ENCODE measurements at places on chromosomes 11 and 22. TPM values are rescaled to one million over a fixed set of nuclear protein-coding genes. Genes with fewer than 3 reads are reported as not detected.

GRCh38 chr11:125239585-125240560 lies 75.3 kb downstream of the PKNOX2 start:
- DNase-seq, result no peak

- no peak for DNase-seq
Observed at GRCh38 chr11:117823946-117824420, 561 bp downstream of the FXYD2 start.

DNA sequence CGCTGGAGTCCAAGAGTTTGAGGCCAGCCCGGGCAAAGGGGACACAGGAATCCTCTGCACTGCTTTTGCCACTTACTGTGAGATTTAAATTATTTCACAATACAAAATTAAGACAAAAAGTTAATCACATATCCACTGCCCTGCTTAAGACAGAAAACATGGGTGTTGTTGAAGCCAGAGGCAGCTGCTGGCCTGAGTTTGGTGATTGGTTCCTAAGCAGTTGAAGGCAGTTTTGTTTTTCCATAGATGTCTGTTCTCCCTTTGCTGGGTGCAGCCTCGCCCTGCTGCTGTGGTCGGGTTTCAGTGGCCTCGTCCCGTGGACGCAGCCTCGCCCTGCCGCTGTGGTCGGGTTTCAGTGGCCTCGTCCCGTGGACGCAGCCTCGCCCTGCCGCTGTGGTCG lies 70.2 kb upstream of the PPP6R3 start:
- DNase-seq, result no peak

DNA sequence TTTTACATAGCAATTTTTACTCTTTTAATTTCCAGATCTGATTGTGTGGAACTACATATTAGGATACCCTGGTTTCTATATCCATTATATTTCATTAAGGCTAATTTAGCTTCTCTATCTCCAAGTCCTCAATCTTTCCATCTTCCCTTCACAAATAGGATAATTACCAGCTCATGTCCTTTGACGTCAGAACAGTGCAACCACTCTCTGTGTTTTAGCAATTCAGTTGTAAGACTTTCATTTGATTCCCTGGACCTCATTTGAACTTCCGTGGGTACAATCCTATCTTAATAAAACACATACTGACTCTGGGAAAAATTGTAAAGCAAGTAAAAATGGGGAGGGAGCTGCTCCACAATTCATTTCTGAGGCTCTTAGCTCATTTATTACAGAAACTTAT lies 52.8 kb downstream of the FAM76B start:
- no peak for DNase-seq

DNA sequence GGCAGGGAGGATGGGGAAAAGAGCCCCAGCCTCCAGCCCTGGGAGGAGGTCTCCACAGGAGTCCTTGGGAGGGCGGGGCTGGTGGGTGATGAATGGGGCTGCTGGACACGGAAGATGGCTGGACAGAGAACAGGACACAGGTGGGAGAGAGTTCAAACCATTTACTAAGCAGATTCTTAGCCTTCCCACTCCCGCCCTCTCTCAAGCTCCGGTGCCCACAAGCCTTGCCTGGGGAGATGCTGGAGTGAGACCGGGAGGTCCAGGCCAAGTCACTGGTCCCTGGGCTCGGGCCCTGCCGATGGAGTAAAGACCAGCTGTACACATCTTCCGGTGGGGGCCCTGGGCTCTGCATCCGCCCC lies 1.4 kb downstream of the CLDN5 start:
- DNase-seq, result no peak

DNA sequence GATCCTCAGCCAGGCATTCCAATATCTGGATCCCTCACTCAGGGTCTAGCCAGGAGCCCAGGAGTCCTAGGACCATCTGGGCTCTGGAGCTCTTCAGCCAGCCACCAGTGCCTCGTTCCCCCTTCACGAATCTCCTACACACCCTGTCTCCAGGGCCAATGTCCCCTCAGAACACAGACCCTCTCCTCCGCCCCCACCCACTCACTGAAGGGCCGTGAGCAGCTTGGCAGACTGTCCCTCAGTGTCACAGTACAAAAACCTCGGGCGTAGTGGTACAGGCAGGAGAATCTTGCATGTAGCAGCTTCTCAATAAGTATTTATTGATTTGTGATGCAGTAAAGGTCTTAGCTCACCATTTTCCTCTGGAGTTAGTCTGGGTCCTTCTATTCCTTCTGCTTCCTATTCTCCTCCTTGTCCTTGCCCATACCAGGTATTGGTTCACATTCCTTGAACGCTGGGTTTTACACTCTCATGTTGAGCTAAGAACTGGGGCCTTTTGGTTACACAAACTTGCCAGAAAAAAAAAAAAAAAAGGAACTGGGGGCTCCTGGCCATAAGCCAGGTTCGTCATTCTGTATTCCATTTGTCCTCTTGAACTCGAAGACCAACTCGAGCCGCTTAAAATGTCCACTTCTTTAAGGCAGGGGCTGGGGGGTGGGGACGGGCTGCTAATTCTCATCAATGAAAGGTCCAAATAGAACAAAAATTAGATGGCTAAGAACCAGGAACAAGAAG lies 2.3 kb downstream of the CXCR5 start:
- DNase-seq, result no peak

GRCh38 chr22:32969502-32969901 lies 88.7 kb downstream of the SYN3 start:
- DNase-seq, result peak; percentile 63

DNA sequence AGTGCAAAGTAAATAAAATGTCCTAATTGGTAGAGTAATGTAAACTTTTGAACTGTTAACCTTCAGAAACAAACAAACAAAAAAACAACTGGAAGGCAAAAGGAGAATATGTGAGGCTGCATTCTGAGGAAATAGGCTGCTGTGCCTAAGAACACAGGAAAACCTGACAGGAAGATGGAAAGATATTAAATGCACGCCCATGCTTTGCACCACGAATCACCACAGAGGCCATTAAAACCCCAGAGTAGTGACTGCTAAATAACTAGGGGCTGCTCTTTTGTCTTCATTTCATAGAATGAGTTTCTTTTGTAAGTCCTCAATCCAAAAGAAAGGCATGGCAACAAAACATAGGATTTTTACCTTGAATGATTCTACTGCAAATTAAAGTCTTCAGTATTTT lies 436.0 kb downstream of the RAB38 start:
- DNase-seq, result no peak

Gene E2F8
- 8.9 TPM for total RNA-seq

Gene PTGDR2
- 1.0 TPM for total RNA-seq

Gene KRTAP5-9
- total RNA-seq, result not detected

Gene CEND1
- total RNA-seq, result not detected

Gene GTSE1
- total RNA-seq, result 15.3 TPM

Gene AQP11
- 15.3 TPM for total RNA-seq
